ENCODE measurements at places on chromosomes 7 and 10.
A peak's percentile ranks its signal among the peaks of the same experiment; 100 is the strongest.

GRCh38 chr7:83547526-83547925 lies 101.4 kb downstream of the SEMA3E start:
- DNase-seq = no peak

DNA sequence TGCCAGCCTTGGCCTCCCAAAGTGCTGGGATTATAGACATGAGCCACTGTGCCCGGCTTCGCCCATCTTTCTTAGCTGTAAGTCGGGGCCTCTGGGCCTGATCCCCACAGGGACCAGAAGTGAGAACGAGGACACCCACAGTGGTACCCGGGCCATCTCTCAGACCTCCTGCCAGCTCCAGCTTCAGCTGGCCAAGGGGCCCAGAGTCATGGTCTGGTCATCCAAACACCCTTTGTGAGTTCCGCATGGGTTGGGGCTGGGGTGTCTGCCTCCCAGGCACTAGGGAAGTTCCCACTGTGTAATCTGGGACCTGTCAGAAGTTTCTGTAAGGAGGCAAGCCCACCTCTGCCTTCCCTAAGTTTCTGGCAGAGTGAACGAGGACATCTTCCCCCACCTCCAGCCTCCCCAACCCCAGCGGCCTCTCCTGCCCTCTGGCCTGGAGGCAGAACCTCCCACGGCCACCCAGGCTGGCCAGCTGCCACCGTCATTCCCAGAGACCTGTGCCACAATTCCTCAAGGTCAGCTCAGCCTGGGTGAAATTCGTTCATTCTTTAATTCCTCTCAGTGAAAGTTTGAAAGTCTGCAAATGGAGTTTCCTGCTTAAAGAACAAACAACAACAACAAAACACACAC lies 19.5 kb upstream of the FOXL3 start:
- DNase-seq = no peak

- DNase-seq = no peak
Measured at GRCh38 chr7:71710442-71710841, 578.5 kb downstream of the GALNT17 start.

GRCh38 chr10:60309371-60309770 lies 80.3 kb downstream of the ANK3 start:
- no peak for DNase-seq

- DNase-seq = peak; percentile 5
Measured at GRCh38 chr10:93813507-93814465, 56.0 kb downstream of the LGI1 start.

GRCh38 chr7:33503014-33503413 lies 373.6 kb downstream of the BBS9 start:
- no peak for DNase-seq

- no peak for DNase-seq
Measured at GRCh38 chr10:23338155-23338828, 6.3 kb downstream of the C10orf67 start.

GRCh38 chr7:107179326-107180164 lies 10.7 kb downstream of the HBP1 start:
- no peak for DNase-seq

DNA sequence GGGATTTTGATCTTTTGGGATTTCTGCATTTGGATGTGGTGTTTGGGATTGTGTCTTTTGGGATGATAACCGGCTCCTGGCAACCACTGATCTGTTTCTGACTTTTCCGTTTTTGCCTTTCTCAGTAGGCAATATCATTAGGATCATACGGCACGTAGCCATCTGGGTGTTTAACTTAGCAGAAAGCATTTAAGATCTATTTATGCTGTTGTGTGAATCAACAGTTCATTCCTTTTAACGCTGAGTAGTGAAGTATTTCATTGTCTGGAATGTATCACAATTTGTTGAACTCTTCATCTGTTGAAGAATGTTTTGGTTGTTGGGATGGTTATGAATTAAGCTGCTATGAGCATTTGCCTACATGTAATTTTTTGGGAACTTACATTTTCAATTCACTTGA lies 459.6 kb downstream of the SDK1 start:
- no peak for DNase-seq

- DNase-seq = no peak
Measured at GRCh38 chr10:114766470-114766869, 55.1 kb upstream of the FHIP2A start.

GRCh38 chr7:15837306-15837950 lies 150.9 kb upstream of the MEOX2 start:
- DNase-seq = no peak

- DNase-seq = no peak
Measured at GRCh38 chr7:127654404-127655394, 2.7 kb downstream of the SND1 start.

- DNase-seq = no peak
Measured at GRCh38 chr7:38907066-38907465, 1.9 kb downstream of the VPS41 start.

GRCh38 chr10:104548090-104548489 lies 93.0 kb upstream of the SORCS3 start:
- no peak for DNase-seq

GRCh38 chr10:109588259-109588658 lies 335.1 kb downstream of the XPNPEP1 start:
- DNase-seq = no peak

DNA sequence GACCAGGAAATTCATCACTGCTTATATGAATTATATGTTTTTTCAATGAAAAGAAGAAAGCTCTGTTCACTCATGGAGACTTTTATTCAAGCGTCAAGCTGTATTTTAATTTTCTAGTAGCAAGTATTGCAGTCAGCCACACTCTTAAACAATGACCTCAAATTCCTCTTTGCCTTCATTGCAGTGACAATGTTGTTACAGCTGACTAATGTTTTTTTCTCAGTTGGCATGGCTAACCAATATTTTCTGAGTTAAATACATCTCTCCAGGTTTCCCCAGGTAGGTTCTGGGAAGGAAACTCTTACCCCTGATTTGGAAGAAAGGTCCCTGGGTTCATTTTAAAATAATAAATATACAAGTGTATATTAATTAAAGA lies 241.5 kb downstream of the WDR11 start:
- no peak for DNase-seq

DNA sequence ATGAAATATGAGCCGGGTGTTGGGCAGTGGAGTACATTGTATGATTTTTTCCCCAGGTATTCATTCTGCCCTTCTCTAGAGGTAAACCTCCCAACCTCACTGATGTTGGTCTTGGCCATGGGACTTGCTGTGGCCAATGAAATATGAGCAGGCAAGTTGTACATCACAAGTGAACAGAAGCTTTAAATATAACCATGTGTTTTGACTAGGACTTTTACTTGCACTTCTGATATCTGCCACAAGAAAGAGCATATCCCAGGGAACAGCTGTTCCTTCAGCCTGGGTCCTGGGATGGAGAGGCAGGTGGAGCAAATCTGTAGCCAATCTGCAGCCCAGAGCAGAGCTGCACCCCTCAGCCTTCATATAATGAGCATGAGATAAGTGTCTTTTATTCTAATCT lies 109.8 kb upstream of the PALS2 start:
- no peak for DNase-seq

DNA sequence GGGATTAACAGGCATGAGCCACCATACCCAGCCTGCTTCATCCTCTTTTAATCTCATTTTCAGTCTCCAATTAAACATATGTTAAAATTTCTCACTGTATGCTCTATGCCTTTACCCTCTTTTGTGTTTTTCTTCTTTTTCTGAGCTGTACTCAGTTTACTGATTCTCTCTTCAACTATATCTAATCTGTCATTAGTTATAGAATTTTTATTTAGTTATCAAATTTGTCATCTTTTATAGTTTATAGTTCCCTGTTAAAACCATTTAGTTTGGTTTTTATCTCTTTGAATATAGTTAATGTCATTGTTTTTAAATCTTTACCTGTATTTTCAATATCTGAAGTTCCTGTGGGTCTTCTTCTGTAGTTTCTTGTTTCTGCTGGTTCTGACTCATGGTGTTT lies 93.3 kb downstream of the KAT6B start:
- no peak for DNase-seq

GRCh38 chr10:19451937-19452336 lies 364.3 kb upstream of the PLXDC2 start:
- DNase-seq = no peak

Measured in occipital lobe (tissue), 3 donors.